Chondrocyte (in vitro differentiated cells): ENCODE measurements at places on chromosomes 2 and 18.

DNA sequence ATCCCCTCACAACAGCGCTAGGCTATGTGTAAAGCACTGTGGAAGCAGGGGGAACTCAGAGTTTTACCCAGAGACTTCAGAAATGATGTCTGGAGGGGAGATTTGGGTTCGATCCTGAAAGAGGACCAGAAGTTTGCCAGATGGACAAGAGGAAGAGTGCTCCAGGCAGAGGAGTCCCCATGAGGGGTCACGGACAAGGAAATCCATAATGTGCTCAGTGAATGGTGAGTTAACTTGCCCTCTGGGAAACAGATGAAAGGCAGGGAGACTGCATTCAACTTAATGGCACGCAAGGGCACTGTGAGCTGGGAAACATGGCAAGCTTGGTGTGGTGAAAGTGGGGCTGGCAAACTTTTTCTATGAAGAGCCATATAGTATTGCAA lies 6.0 kb upstream of the ASAP2 start:
- peaks cover 33% of the 10 kb centered on the region for H3K4me1 ChIP-seq
- DNase-seq, result no peak
- no peaks in the 10 kb centered on the region for H3K27me3 ChIP-seq
- peak overlapping the region; percentile 50 for H3K27ac ChIP-seq
- no peaks in the 10 kb centered on the region for H3K36me3 ChIP-seq

GRCh38 chr2:191566344-191566743 lies 111.6 kb upstream of the NABP1 start:
- H3K27ac ChIP-seq, result no peak overlapping the region
- no peak for DNase-seq
- no peaks in the 10 kb centered on the region for H3K27me3 ChIP-seq

DNA sequence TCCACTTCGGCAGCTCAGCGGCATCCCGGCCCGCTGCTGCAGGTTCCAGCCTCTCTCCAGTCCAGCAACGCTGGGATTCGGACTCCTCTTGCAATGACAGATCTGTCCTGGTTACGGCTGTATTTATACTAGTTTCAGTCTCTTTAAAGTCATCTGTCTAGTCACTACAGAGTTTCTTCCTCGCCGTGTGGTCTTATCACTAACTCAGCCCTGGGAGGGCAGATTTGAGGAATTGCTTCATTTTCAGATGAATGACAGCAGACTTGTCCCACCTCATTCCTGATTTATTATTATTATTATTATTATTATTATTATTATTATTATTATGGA lies 2.2 kb downstream of the KLHL29 start:
- no peak overlapping the region for H3K27ac ChIP-seq
- peaks cover 2% of the 10 kb centered on the region for H3K27me3 ChIP-seq
- H3K36me3 ChIP-seq, result no peaks in the 10 kb centered on the region
- H3K4me1 ChIP-seq, result peaks cover 30% of the 10 kb centered on the region
- H3K4me3 ChIP-seq, result peak overlapping the region; percentile 90

- H3K4me1 ChIP-seq, result no peaks in the 10 kb centered on the region
- no peak overlapping the region for H3K27ac ChIP-seq
- H3K4me3 ChIP-seq, result no peak overlapping the region
- DNase-seq, result no peak
These were observed 61.8 kb downstream of the ARHGAP25 start for GRCh38 chr2:68796295-68796905.

GRCh38 chr2:197675246-197675645 lies at the start of gene RFTN2:
TSS of gene RFTN2 (minus strand) at chr2:197675587. CDS start at chr2:197675458, 129 bp downstream.
- peaks cover 4% of the 10 kb centered on the region for H3K36me3 ChIP-seq
- H3K27ac ChIP-seq, result peak within 1 kb of the TSS; percentile 98
- peaks cover 50% of the 10 kb centered on the region for H3K4me1 ChIP-seq
- H3K4me3 ChIP-seq, result peak within 1 kb of the TSS; percentile 73
- H3K27me3 ChIP-seq, result no peaks in the 10 kb centered on the region
- DNase-seq, result no peak

- H3K27ac ChIP-seq, result no peak overlapping the region
- H3K4me1 ChIP-seq, result peaks cover 9% of the 10 kb centered on the region
- no peak for DNase-seq
- H3K27me3 ChIP-seq, result no peaks in the 10 kb centered on the region
- no peaks in the 10 kb centered on the region for H3K36me3 ChIP-seq
These were observed 555.5 kb downstream of the ARHGAP15 start for GRCh38 chr2:143684551-143685320.

GRCh38 chr2:27715318-27716210 lies 51.9 kb downstream of the SLC4A1AP start:
- no peak for DNase-seq
- peak overlapping the region; percentile 56 for H3K4me3 ChIP-seq
- no peaks in the 10 kb centered on the region for H3K36me3 ChIP-seq
- H3K27me3 ChIP-seq, result no peaks in the 10 kb centered on the region

DNA sequence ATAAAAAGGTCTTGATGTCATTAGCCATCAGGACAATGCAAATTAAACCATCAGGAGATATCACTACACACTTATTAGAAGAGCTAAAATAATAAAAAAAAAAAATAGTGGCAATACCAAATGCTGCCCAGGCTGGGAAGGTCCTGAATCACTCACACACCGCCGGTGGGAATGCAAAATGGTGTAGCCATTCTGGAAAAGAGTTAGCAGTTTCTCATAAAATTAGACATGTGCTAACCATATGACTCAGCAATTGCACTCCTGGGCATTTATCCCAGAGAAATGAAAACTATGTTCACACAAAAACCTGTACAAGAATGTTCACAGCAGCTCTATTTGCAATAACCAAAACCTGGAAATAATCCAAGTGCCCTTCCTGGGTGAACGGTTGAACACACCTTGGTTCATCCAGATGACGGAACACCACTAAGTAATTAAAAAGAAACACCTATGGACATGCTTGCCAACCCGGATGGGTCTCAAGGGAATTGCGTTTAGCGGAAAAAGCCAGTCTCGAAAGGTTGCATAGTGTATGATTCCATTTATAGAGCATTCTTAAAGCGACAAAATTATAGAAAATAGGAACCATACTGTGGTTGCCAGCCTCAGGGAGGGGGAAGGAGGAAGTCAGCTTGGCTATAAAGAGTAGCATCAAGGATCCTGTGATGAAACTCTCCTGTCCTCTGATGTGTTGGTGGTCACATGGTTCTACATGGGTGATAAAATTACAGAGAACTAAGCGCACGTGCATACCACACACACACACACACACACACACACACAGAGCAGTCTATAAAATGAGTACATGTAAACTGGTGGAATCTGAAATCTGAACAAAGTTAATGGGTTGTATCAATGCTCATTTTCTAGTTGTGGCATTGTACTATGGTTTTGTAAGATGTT lies 4.6 kb downstream of the MBP start:
- peaks cover 72% of the 10 kb centered on the region for H3K4me1 ChIP-seq
- H3K36me3 ChIP-seq, result no peaks in the 10 kb centered on the region
- no peak for DNase-seq
- no peaks in the 10 kb centered on the region for H3K27me3 ChIP-seq
- H3K27ac ChIP-seq, result peak overlapping the region; percentile 98

GRCh38 chr18:74062037-74062436 lies 85.6 kb downstream of the FBXO15 start:
- no peaks in the 10 kb centered on the region for H3K36me3 ChIP-seq
- H3K27me3 ChIP-seq, result peaks cover 4% of the 10 kb centered on the region
- DNase-seq, result no peak
- H3K27ac ChIP-seq, result no peak overlapping the region

GRCh38 chr2:234169674-234170073 lies 119.2 kb downstream of the SPP2 start:
- H3K27ac ChIP-seq, result peak overlapping the region; percentile 82
- H3K4me1 ChIP-seq, result peaks cover 62% of the 10 kb centered on the region
- H3K4me3 ChIP-seq, result no peak overlapping the region
- DNase-seq, result no peak
- no peaks in the 10 kb centered on the region for H3K27me3 ChIP-seq
- no peaks in the 10 kb centered on the region for H3K36me3 ChIP-seq

DNA sequence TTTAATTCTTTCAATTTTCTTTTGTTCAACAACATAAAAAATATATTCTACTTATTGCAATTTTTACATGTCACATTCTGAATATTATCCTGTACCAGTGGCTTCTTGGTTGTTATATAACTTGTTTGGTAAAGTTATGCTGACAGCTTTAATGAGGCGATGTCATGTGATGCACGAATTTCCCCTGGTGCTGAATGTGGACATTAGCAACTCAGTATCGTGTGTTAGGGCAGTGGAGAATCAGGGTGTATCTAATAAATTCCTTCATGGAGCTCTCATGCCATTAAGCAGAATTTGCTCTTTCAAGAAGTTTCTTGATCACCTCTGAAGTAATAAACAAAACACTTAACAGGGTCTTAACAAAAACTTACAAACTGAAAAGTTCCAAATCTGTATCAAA lies 99.6 kb upstream of the DNMT3A start:
- H3K27me3 ChIP-seq, result no peaks in the 10 kb centered on the region
- no peak overlapping the region for H3K4me3 ChIP-seq
- H3K4me1 ChIP-seq, result no peaks in the 10 kb centered on the region
- peaks cover 2% of the 10 kb centered on the region for H3K36me3 ChIP-seq

GRCh38 chr2:12797815-12798214 lies 81.1 kb downstream of the TRIB2 start:
- H3K4me1 ChIP-seq, result peaks cover 11% of the 10 kb centered on the region
- H3K4me3 ChIP-seq, result no peak overlapping the region
- no peak for DNase-seq
- H3K27me3 ChIP-seq, result no peaks in the 10 kb centered on the region
- H3K27ac ChIP-seq, result peak overlapping the region; percentile 6
- peaks cover 11% of the 10 kb centered on the region for H3K36me3 ChIP-seq

- peak overlapping the region; percentile 98 for H3K27ac ChIP-seq
- peaks cover 7% of the 10 kb centered on the region for H3K36me3 ChIP-seq
- peaks cover 58% of the 10 kb centered on the region for H3K4me1 ChIP-seq
These were observed 5.3 kb downstream of the ZEB2 start for GRCh38 chr2:144514616-144515091.

GRCh38 chr2:79824086-79824786 lies 311.4 kb downstream of the CTNNA2 start:
- no peaks in the 10 kb centered on the region for H3K4me1 ChIP-seq
- H3K4me3 ChIP-seq, result no peak overlapping the region

DNA sequence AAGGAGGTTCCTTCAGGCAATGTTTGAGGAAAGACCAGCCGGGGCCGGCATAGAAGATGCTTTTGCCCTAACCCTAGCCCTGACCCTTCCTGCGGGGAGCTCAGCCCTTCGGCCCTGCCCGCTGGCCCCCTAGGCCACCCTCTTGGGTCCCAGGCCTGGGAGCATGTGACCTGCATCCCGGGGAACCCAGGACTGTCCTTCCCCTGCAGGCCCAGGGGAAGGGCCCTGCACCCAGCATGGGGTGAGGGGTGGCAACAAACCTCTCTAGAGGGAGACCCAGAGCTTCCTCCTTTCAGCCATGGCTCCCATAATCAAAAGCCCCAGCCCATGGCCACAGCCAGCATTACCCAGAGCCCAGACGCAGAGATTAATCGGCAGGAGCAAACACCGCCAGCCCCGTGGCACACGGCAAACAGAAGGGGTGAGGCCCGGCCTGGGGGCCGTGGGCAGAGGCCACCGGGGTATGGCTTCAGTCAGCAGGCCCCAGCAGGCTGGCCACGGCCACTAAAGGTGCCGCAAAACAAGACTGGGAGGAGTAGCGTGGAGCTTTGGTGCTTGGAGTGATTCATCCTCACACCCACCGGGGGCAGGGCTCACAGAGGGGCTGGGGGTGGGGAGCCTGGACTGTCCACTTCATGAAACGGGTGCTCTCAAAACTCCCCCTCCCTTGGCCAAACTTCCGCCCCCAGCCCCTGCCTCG lies 61.6 kb upstream of the HPCAL1 start:
- peak; percentile 77 for DNase-seq
- peaks cover 1% of the 10 kb centered on the region for H3K27me3 ChIP-seq
- H3K36me3 ChIP-seq, result no peaks in the 10 kb centered on the region
- no peaks in the 10 kb centered on the region for H3K4me1 ChIP-seq
- H3K4me3 ChIP-seq, result no peak overlapping the region
- no peak overlapping the region for H3K27ac ChIP-seq

- H3K27ac ChIP-seq, result no peak overlapping the region
- no peak for DNase-seq
- H3K36me3 ChIP-seq, result no peaks in the 10 kb centered on the region
- peaks cover 9% of the 10 kb centered on the region for H3K27me3 ChIP-seq
These were observed 72.5 kb downstream of the GPR39 start for GRCh38 chr2:132489150-132489549.

DNA sequence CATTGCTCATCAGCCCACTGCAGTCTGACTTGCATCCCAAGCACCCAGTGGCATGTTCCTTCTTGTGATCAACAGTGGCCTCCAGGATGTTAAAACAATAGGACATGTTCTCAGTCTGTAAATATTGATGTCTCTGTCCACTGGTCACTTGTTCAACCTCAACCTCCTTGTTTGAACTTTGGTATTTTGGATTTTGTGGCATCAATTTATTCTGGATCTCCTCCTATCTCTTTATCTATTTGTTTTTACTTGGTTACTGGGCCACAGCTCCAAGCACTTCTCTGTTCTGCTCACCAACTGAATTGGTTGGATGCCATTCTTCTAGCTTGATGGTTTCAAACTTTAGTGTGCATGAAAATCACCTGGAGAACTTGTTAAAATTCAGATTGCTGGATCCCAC lies 1414.8 kb upstream of the CELF4 start:
- no peak overlapping the region for H3K4me3 ChIP-seq
- DNase-seq, result no peak
- no peak overlapping the region for H3K27ac ChIP-seq
- H3K36me3 ChIP-seq, result no peaks in the 10 kb centered on the region
- H3K4me1 ChIP-seq, result no peaks in the 10 kb centered on the region
- no peaks in the 10 kb centered on the region for H3K27me3 ChIP-seq

DNA sequence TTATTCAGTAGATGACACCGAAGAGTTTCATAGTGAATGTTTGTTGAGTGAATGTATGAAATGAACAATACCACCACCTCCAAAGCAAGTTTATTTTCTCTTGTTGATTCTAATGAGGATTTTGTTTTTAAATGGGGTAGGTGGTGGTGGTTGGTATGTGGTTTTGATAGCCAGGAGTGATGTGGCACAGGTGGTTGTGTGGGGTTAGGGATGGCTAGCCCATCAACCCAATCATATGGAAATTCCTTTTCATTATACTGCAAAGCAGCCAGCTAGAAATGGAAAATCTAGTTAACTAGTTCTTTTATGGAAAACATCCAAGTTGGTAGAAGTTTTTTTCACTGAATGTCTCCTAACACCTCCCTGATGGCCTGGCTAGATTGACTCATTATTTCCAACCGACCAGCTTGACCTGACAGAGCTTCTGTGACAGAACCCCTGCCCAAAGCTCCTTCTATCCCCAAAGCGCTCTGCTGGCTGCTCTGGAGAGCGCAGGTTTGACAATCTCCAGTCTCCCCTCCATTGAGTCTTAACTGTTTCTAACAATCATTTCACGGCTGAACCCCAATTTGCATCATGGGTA lies 376.9 kb downstream of the MTX2 start:
- H3K27ac ChIP-seq, result no peak overlapping the region
- no peak for DNase-seq
- H3K27me3 ChIP-seq, result peaks cover 70% of the 10 kb centered on the region
- no peak overlapping the region for H3K4me3 ChIP-seq
- no peaks in the 10 kb centered on the region for H3K4me1 ChIP-seq
